ENCODE measurements at places on chromosomes 4 and X.

DNA sequence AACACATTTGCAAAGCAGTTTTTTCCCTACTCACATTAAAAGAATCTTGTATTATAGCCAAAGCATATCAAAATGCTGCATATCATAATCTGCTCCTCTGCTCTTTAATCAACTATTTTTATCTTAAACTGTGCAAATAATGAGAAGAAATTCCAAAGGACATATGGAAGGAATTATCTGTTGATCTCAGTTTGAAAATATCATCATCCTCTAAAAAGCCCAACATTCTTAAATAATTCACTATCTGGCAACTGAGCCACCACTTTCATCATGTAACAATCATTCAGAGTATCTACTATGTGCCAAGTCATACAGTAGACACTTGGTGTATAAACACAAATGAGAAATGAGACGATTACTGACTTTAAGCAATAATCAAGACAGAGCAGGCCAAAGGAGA lies 63.0 kb downstream of the PRSS12 start:
- no peak for DNase-seq

DNA sequence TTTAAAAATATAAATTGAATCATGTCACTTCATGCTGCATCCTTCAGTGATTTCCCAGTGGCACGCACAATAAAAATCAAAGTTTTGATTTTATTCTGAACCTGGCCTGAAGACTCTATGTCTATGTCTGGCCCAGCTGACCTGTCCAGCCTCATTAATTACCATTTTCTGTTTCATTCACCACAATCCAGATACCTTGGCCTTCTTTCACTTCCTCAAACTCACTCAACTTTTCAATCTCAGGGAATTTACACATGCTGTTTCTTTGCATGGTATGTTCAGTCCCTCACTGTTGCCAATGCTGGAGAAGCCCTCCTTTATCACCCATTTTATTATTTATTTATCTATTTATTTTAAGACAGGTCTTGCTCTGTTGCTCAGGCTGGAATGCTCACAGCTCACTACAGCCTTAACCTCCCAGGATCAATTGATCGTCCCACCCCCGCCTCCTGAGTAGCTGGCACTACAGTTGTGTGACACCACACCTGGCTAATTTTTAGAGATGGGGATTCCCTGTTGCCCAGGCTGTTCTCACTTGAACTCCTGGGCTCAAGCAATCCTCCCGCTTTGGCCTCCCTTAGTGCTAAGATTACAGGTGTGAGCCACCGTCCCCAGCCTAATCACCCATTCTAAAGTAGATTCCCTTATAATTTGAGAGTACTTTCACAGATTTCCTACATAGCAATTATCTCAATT lies 43.1 kb downstream of the ZGRF1 start:
- DNase-seq = no peak

DNA sequence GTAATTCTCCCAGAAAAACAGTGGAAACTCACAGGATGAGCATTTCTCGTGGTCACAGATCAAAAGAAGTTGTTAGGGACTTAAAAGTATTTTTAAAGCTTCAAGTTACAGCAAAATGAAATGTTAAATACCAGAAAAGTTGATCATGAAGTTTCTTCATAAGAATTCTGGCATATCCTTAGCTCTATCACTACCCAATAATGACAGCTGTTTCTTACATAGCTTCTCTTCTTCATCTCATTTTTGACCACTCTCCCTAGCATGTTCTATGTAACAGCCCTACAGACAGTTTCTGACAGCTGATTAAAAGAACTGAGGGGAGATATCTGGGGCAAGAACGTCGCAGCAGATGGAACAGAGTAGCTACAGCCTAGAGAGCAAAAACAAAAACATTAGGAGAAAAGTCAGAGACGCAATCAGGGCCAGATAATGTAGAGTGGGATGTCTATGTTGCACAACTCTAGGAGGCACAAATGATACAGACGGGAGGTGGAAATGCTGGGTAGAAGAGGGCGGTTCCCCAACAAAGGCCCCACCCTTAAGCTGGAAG lies 108.7 kb downstream of the CORIN start:
- peak; percentile 4 for DNase-seq

DNA sequence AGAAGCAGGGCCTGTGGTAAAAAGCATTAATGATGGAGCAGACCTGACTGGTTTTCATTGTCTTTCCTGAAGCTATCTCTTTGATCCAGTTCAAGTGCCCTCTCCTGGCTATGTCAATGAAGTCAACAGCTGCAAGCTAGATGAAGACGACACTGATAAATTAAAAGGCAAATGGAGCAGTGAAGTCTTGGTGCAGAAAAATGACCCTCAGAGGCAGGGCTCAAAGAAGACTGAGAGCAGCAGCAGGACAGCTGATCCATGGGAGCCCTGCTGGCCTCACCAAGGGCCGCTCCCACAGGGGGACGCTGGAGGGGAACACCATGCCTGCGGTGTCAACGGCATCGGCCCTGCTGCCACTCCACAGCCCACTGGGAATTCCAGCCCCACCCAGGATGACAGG lies 96.2 kb downstream of the RELL1 start:
- DNase-seq = no peak

DNA sequence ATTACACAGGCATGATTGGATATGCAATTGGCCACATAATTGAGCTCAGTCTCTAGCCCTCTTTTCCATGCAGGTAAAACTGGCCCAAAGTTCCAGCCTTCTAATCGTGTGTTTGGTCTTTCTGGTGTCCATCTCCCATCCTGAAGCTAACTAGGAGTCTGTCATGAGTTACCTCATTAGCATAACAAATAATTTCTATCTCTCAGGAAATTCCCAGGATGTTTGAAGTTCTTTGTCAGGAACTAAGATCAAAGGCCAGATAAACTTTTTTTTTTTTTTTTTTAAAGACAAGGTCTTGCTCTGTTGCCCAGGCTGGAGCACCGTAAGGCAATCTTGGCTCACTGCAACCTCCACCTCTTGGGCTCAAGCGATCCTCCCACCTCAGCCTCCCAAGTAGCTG lies 15.8 kb downstream of the ATXN3L start:
- no peak for DNase-seq

GRCh38 chr4:126081336-126081735 lies 766.6 kb downstream of the FAT4 start:
- DNase-seq = no peak

GRCh38 chr4:168188754-168189153 lies 96.4 kb downstream of the ANXA10 start:
- no peak for DNase-seq

GRCh38 chrX:52870046-52870445 lies 2.2 kb upstream of the XAGE3 start:
- DNase-seq = no peak

DNA sequence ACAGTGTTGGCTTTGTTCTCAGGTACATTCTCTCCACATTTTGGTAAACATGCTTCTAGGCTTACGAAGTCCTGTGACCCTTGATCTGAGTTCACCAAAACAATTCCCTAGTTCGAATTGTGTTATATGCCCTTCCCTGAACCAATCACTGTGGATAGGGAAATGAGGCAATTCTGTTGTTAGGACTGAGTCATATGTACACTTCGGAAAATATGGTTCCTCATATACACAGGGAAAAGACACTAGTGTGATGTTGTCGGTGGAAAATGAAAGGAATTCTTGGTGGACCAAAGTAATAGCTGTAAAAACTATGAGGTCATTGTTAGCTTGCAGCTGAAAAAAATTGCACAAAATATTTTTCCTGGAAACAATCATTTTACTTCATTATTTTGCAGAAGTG lies 46.6 kb upstream of the MAGEC2 start:
- peak; percentile 2 for DNase-seq

- peak; percentile 98 for DNase-seq
Observed at GRCh38 chr4:70839589-70840093, at the start of gene GRSF1. TSS of gene GRSF1 (minus strand) at chr4:70839890. CDS start at chr4:70839827, 63 bp downstream.

DNA sequence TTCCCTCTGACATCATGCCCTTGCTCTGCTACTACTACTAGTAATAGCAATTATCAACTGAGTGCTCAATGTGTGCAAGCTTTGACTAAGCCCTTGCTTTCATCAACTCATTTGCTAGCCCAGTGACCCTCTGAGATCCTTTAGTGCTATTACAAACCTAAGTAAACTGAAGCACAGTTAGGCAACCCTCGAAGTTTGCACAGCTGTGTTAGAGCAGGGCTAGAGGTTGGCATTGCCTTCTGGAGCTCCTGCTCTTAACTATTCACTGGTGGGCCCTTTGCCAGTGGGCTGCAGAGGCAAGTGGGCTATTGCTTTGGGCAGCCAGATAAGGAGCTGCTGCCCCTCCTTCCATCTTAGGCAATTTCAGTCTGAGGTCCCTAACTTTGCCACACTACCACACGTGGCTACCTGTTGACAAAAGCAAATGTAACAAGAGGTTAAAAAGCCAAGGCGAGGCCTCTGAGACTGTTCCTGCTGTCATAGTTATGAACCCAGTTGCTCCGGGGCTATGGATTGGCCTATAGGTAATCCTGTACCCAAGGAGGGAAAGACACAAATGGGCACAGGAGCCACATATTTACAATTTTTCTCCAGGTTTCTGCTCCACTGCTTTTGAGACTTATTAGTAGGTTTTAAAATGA lies 41.5 kb upstream of the ANKRD50 start:
- no peak for DNase-seq

- peak; percentile 47 for DNase-seq
Observed at GRCh38 chr4:111631215-111631999, 513.8 kb upstream of the FAM241A start.

DNA sequence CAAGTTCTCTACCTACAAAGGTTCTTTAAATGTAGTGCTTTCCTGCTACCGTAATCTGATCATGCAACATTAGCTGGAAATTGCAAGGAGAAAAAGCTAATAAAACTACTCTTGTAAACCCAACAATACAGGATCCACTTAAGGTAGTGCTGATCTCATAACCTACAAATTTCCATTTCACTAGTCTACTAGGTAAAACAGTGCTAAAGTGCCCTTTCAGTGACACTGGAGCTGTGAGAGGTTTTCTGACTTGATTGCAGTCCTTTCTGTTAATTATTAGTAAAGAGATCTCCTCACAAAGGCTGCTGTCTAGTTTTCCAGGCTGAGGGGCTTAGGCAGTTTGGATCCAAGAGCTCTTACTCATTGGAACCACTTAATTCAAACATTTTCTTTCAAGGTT lies 1118.7 kb downstream of the SH3BGRL start:
- DNase-seq = no peak

DNA sequence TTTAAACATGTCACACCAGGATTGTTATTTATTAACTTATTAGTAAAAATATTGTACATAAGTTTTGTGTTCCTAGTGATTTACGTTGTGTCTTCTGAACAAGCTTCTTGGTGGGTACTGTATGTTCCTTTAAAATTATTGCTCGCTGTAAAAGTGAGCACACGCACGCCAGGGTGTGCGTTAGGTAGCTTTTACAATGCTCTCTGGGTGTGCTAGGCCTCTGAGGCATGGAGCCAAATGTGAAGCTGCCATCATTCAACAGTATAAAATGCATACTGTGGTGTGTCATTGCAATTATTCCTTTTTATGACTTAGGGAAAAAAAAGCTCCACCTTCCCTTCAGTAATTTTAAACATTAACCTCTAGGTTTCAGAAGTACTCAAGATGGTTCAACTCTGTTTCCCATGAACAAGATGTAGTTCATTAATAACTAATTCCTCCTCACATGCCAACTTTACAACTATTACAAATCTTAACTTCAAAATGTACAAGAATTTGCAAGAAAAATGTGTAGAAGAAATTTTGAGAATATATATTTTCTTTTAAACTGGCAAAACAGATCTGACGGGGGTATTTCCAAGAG lies 42.4 kb downstream of the ATOH1 start:
- no peak for DNase-seq

DNA sequence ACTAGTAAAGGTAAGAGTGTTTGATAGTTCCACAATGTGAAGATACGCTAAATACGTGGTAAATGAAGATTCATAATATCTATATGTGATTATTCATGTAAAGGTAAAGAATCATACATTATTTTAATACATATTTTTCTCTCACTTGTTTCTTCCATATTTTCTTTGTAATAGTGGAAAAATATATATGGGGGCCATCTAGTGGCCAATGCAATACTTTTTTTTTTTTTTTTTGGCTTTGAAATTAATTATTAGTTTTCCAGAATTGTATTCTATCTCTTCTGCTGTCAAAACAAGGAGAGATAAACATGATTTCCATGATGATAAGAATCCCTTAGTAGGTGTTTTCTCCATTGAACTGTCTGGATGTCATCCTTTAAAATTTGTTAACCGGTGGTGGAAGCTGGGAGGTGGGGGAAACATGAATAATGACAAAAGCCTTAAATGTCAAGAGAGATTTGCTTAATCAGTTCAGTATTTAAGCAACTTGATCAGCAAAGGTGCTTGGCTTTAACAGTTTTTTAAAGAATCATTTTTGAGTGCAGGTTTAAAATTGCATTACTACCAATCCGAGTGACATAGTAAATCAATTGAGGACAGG lies 508.7 kb upstream of the HTR2C start:
- no peak for DNase-seq

DNA sequence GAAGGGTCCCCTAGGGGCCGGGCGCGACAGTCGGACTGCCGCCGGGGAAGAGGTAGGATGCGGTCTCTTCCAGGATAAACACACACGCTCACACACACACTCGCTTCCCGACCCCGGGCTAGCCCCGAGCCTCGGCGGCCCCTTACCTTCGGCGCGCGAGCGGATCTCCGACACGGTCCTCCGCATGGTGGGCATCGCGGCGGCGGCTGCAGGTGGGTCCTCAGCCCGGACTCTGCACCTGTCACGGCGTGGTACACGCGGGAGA lies 294 bp downstream of the ATP8A1 start:
- DNase-seq = no peak

DNA sequence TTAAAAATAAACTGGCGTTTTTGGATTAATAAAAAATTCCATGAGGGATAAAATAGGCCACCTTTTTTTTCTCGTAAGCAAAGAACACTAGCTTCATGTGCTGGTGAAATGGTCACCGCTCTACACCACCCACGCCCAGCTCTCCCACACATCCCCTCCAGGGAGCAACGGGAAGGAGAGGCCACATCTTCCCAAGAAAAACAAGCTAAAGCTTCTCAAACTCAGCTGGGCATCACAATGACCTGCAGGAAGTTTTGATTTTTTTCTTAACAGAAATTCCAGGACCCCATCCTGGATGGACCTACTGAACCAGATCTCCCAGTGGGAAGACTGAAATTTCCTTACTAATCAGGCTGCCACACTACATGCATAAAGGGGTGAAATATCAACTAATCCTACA lies 9.8 kb downstream of the TSPAN5 start:
- DNase-seq = no peak

- peak; percentile 50 for DNase-seq
Observed at GRCh38 chrX:16711893-16712547, 449 bp downstream of the CTPS2 start.

- DNase-seq = peak; percentile 2
Observed at GRCh38 chrX:118350221-118350620, 4.3 kb downstream of the WDR44 start.

GRCh38 chr4:142307857-142308256 lies 538.2 kb downstream of the INPP4B start:
- no peak for DNase-seq

- DNase-seq = no peak
Observed at GRCh38 chrX:62928906-62929305, 422.2 kb downstream of the SPIN4 start.

DNA sequence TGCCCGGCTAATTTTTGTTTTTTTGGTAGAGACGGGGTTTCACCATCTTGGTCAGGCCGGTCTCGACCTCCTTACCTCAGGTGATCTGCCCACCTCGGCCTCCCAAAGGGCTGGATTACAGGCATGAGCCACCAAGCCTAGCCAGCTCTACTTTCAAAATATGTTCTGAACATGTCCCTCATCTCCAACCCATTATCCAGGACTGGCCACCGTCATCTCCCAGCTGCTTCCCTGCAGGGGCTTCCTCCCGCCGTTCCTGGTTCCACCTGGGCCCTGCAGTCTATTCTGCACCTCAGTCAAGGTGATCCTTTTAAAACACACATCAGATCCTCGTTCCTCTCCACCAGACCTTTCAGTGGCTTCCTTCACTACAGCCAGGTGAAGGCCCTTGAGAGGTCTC lies 80.9 kb upstream of the NKX1-1 start:
- DNase-seq = no peak

- DNase-seq = no peak
Observed at GRCh38 chr4:16684935-16685334, 213.5 kb downstream of the LDB2 start.

Data from astrocyte of the hippocampus (primary cell).